ENCODE measurements at places on chromosomes 1 and 21. TPM values are rescaled to one million over a fixed set of nuclear protein-coding genes. Genes with fewer than 3 reads are reported as not detected.

The F5 gene
- total RNA-seq = not detected

The ZBED6 gene
- total RNA-seq = 28.5 TPM

The LDLRAD1 gene
- not detected for total RNA-seq

The PLA2G2D gene
- not detected for total RNA-seq

The SPATC1L gene
- total RNA-seq = 40.6 TPM

The TMEM82 gene
- total RNA-seq = not detected

The EVI5 gene
- total RNA-seq = 32.6 TPM

DNA sequence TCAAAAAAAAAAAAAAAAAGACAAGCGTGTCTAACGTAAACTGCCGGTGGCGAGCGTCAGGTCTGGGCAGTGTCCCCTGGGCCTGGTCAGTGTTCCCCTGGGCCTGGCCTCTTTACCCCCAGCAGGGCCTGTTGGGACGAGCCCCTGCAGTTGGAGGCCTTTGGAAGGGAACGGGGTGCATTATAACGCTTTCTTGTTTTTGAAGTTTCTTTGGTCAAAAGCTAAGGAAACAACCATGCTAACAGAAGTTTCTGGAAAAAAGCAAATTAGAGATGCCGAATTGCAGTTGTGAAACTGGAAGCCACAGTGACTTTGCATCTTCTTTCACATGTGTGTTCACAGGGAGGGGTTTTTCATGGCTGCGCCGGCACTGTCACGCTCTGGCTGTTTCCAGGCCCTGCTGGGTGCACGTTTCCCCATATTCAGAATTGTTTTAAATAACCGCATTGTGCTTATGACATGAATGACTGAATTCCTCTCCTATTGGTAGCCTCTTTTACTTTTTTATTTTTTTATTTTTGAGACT, 16.0 kb downstream of the RRP1 start:
- H3K27me3 ChIP-seq = no peaks in the 10 kb centered on the region
- no peak overlapping the region for H3K27ac ChIP-seq

GRCh38 chr1:54742282-54742681, 22.0 kb downstream of the PARS2 start:
- DNase-seq = no peak
- no peaks in the 10 kb centered on the region for H3K4me1 ChIP-seq
- peaks cover 27% of the 10 kb centered on the region for H3K36me3 ChIP-seq
- H3K4me3 ChIP-seq = no peak overlapping the region

DNA sequence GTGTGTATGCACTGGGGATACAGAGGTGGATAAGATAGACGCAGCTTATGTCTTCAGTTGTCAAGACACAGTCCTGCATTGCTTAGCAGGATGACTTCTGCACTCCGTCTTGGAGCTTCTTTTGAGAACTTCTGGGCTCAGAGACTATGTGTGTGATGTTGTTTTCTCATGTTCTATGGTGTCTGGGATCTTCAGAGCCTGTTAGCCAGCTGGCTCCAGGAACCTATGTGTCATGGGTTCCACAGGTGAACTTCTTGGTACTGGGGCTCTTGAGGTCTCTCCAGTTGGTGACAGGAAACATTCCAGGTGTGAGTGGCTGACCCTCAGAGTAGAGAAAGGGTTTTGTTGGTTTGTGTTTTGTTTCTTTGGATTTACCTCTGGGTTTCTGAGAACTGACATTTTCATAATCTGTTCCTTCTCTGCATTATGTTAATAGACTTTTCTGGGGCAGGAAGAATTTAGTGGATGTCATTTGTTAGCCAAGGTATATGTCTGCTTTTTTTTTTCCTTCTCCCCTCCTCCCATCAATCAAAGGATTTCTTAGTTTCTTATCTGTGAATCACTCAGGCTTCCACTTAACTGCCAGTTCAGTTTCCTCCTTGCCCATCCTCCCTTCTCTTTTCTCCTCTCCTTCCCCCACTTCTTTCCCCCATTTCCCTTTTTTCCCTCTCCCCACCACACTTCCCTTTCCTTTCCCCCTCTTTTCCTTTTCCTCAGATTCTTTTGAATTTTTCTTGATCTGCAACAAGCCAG, 18.1 kb downstream of the FGGY start:
- H3K27me3 ChIP-seq = peaks cover 19% of the 10 kb centered on the region
- no peak overlapping the region for H3K27ac ChIP-seq
- H3K4me3 ChIP-seq = no peak overlapping the region
- H3K36me3 ChIP-seq = no peaks in the 10 kb centered on the region
- no peak for DNase-seq
- H3K4me1 ChIP-seq = no peaks in the 10 kb centered on the region

DNA sequence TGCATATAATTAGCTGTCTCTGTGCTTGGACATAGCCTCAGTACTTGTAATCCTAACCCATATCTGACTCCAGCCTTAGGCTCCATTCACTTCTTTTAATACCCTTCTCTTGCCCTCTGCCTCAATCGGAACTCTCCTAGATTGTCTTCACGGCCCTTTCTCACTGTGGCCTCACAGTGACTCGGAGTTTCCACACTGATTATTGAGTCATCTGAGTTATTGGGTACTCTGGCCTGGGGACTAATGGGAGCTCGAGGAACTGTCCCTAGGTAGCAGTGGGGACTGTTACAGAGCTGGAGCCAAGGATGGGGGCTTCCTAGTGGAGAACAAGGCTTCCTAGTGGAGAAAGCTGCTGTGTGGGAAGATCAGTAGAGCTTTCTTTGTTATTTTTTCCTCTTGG, 17.0 kb downstream of the TRAF5 start:
- no peak overlapping the region for H3K27ac ChIP-seq
- no peaks in the 10 kb centered on the region for H3K36me3 ChIP-seq
- no peak for DNase-seq
- no peak overlapping the region for H3K4me3 ChIP-seq

DNA sequence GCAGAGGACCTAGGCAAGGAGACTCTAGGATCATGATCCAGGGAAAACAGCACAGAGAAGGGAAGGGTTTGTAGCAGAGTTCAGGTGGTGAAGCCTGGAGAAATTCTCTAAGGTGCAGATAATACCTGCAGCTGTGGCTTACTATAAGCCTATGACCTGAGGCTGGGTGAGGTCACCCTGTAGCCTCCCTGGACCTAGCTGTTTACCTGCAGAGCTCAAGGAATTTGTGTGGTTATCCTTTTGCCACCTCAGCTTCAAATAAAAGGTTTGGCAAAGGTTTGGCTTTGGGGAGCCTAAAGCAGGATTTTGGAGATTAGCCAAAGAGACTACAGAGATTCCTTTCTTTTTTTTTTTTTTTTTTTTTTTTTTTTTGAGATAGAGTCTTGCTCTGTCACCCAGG, 79.5 kb upstream of the ZNF648 start:
- no peak overlapping the region for H3K27ac ChIP-seq
- H3K36me3 ChIP-seq = no peaks in the 10 kb centered on the region
- H3K4me3 ChIP-seq = no peak overlapping the region
- DNase-seq = no peak

DNA sequence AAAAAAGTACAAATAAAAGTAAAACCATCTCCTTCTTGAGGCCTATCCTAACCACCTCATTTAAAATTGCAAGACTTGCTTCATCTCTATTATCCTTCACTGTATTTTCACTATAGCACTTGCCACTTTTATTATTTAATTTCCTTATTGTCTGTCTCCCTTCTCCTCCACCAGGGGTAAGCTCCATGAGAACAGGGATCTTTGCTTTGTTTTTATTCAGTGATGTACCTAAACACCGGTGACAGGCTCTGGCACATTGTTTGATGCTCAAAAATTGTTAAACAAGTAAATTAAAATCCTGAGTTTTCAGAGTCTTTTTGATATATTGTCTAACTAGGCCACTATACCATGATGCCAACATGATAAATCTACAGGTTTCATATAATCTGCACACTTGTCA, 17.2 kb upstream of the SPEN start:
- no peaks in the 10 kb centered on the region for H3K27me3 ChIP-seq
- no peak for DNase-seq
- H3K4me1 ChIP-seq = peaks cover 12% of the 10 kb centered on the region
- no peak overlapping the region for H3K4me3 ChIP-seq
- H3K36me3 ChIP-seq = no peaks in the 10 kb centered on the region
- H3K27ac ChIP-seq = no peak overlapping the region

- H3K27ac ChIP-seq = no peak overlapping the region
- H3K4me3 ChIP-seq = no peak overlapping the region
- H3K4me1 ChIP-seq = no peaks in the 10 kb centered on the region
- no peak for DNase-seq
- H3K36me3 ChIP-seq = no peaks in the 10 kb centered on the region
Measured at GRCh38 chr21:21057349-21058062, 59.3 kb downstream of the NCAM2 start.

- peaks cover 16% of the 10 kb centered on the region for H3K36me3 ChIP-seq
- DNase-seq = no peak
- no peak overlapping the region for H3K4me3 ChIP-seq
- H3K27me3 ChIP-seq = no peaks in the 10 kb centered on the region
- H3K27ac ChIP-seq = no peak overlapping the region
- no peaks in the 10 kb centered on the region for H3K4me1 ChIP-seq
Measured at GRCh38 chr1:37851782-37852210, 7.6 kb downstream of the MTF1 start.

DNA sequence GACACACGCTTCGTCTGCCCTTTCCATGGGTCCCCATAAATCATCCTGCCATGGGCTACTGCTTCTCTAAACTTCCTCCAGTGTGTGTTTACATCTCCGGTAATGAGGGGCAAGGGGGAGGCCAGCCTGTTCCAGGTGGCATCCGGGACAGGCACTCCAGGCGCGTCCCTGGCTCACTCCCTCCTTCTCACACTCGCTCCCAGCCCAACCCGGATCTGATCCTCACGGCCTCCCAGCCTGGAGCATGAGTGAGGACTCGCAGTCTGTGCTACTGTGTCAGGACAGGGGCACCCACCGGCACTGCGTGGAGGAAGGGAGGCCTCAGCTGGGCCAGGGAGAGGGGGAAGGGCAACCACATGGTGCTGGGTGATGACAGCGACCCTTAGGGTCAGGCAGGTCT, 225.4 kb downstream of the TRABD2B start:
- H3K27me3 ChIP-seq = no peaks in the 10 kb centered on the region
- H3K4me3 ChIP-seq = no peak overlapping the region
- H3K4me1 ChIP-seq = no peaks in the 10 kb centered on the region
- DNase-seq = no peak
- H3K27ac ChIP-seq = no peak overlapping the region

DNA sequence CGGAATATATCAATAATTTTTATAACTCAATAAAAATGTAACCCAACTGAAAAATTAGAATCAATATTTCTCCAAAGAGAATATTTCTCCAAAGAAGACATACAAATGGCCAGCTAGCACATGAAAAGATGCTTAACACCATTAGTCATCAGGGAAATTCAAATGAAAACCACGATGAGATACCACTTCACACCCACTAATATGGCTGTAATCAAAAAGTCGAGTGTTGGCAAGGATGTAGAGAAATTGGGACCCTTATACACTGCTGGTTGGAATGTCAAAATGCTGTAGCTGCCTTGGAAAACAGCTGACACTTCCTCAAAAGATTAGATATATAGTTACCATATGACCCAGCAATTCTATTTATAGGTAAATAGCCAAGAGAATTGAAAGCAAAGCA, 133.0 kb downstream of the GPR52 start:
- H3K36me3 ChIP-seq = no peaks in the 10 kb centered on the region
- H3K27me3 ChIP-seq = no peaks in the 10 kb centered on the region
- H3K27ac ChIP-seq = no peak overlapping the region
- no peak for DNase-seq
- no peak overlapping the region for H3K4me3 ChIP-seq
- no peaks in the 10 kb centered on the region for H3K4me1 ChIP-seq

GRCh38 chr1:54046671-54047383, 6.2 kb downstream of the TMEM59 start:
- H3K36me3 ChIP-seq = peaks cover 5% of the 10 kb centered on the region
- DNase-seq = no peak
- H3K4me3 ChIP-seq = no peak overlapping the region

- no peaks in the 10 kb centered on the region for H3K4me1 ChIP-seq
- no peaks in the 10 kb centered on the region for H3K36me3 ChIP-seq
- H3K4me3 ChIP-seq = no peak overlapping the region
Measured at GRCh38 chr1:111923766-111924165, 65.7 kb downstream of the KCND3 start.

DNA sequence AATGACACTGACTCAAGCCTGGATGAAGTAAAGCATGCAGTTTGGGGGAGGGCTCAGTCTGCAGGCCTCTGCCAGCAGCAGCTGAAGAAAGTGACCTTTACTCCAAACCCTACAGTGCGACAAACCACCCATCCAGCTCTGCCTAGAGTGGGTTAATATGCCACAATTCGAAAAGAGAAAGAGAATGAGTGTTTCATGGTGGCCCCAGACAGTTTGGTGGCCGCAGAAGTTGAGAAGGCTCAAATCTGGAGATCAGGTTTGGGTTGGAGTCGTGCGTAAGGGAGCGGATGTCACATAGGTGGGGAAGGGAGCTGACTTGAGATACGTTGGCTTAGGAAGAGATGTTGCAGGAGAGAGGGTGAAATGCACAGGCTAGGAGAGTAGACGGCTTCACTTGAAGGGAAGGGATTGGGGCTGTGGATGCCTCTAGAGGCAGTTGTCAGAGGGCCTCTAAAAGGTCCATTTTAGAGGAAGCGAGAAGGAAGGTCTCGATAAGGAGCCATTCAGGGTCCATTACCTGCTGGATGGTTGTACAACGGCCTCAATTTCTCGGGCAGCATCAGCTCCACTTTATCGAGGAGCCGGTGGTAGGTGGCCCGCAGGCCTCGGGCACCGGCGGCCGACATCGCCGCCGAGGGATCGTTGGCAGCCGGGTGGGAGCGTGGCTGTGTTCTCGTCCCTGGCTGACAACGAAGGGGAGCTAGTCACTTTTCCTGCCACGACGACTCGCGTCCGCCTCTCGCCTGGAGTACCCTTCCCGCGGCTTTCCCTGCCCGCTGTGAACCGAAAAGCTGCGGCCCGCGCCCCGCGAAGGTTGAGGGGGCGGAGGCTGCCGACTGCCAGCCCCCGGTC, 1.0 kb upstream of the DCAF6 start:
- no peaks in the 10 kb centered on the region for H3K27me3 ChIP-seq
- peak overlapping the region; percentile 98 for H3K27ac ChIP-seq
- peak overlapping the region; percentile 75 for H3K4me3 ChIP-seq
- no peaks in the 10 kb centered on the region for H3K36me3 ChIP-seq
- DNase-seq = peak; percentile 65
- H3K4me1 ChIP-seq = peaks cover 15% of the 10 kb centered on the region

DNA sequence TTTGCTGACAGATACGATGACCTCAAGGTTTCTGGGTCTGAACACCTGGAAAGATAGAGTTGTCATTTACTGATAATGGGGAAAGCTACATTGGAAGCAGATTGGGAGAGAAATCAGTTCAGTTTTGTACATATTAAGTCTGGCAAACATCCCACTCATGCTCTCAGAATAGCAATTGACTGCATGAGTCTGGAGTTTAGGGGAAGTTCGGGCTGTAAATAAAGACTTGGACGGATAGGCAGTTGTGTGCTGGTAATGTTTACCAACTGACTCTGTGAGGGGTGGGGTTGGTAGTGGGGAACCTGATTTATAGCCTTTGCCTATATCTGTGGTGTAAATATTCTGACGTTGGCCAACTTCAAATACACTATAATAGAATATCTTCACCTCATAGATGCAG, 4.0 kb downstream of the H6PD start:
- no peak for DNase-seq
- H3K4me3 ChIP-seq = no peak overlapping the region
- H3K36me3 ChIP-seq = no peaks in the 10 kb centered on the region
- H3K27me3 ChIP-seq = no peaks in the 10 kb centered on the region

GRCh38 chr1:3942416-3943122, 42.5 kb upstream of the C1orf174 start:
- H3K27me3 ChIP-seq = peaks cover 72% of the 10 kb centered on the region
- no peak overlapping the region for H3K27ac ChIP-seq
- H3K4me3 ChIP-seq = no peak overlapping the region
- H3K36me3 ChIP-seq = no peaks in the 10 kb centered on the region
- no peak for DNase-seq
- H3K4me1 ChIP-seq = no peaks in the 10 kb centered on the region

- DNase-seq = no peak
- no peak overlapping the region for H3K4me3 ChIP-seq
- no peak overlapping the region for H3K27ac ChIP-seq
- H3K27me3 ChIP-seq = no peaks in the 10 kb centered on the region
- no peaks in the 10 kb centered on the region for H3K36me3 ChIP-seq
Measured at GRCh38 chr1:169150641-169151337, 44.3 kb downstream of the ATP1B1 start.
